H9 (cell line): ENCODE measurements at places on chromosomes 5 and 9. TPM values are rescaled to one million over a fixed set of nuclear protein-coding genes. Genes with fewer than 3 reads are reported as not detected.

FRRS1L gene
- 3.3 and 3.5 TPM in 2 replicates for total RNA-seq

GABRA6 gene
- total RNA-seq: not detected in 2 replicates

SLC22A4 gene
- total RNA-seq: 0.70 and 0.72 TPM in 2 replicates

IRX2 gene
- total RNA-seq: 91.6 and 94.4 TPM in 2 replicates

CCDC180 gene
- 5.9 and 6.1 TPM in 2 replicates for total RNA-seq

TXNDC8 gene
- not detected in 2 replicates for total RNA-seq

EGFLAM gene
- 0.33 TPM in 2 replicates for total RNA-seq

STC2 gene
- 73.5 and 77.7 TPM in 2 replicates for total RNA-seq

ORM2 gene
- total RNA-seq: 1.2 and 1.4 TPM in 2 replicates

CREBRF gene
- total RNA-seq: 2.7 and 3.0 TPM in 2 replicates

PDE8B gene
- total RNA-seq: 0.07 TPM in 1 of 2 replicates, not detected in the other

GALNT12 gene
- total RNA-seq: 18.0 and 18.5 TPM in 2 replicates

SPATA6L gene
- total RNA-seq: 0.75 and 0.87 TPM in 2 replicates

ABO gene
- total RNA-seq: 0.31 and 0.37 TPM in 2 replicates

SEMA5A gene
- total RNA-seq: 4.1 and 4.3 TPM in 2 replicates

GTF3C4 gene
- total RNA-seq: 42.5 and 43.6 TPM in 2 replicates

PAPPA gene
- total RNA-seq: 0.17 and 0.29 TPM in 2 replicates

GAS1 gene
- 2.3 and 2.7 TPM in 2 replicates for total RNA-seq

ARSK gene
- 8.5 and 8.6 TPM in 2 replicates for total RNA-seq

TLX3 gene
- not detected in 2 replicates for total RNA-seq

GPSM1 gene
- total RNA-seq: 22.1 and 24.7 TPM in 2 replicates

RETREG1 gene
- total RNA-seq: 3.3 and 3.4 TPM in 2 replicates

PRUNE2 gene
- 9.7 and 12.1 TPM in 2 replicates for total RNA-seq

ANXA6 gene
- total RNA-seq: 93.2 and 98.7 TPM in 2 replicates

OR1Q1 gene
- not detected in 2 replicates for total RNA-seq

NAIP gene
- 2.2 and 2.8 TPM in 2 replicates for total RNA-seq

FOXD4 gene
- total RNA-seq: 0.20 and 0.22 TPM in 2 replicates

PCDHA5 gene
- total RNA-seq: 0.33 and 0.39 TPM in 2 replicates

SLC25A2 gene
- not detected in 2 replicates for total RNA-seq
